ENCODE measurements at places on chromosomes 12 and 14.

DNA sequence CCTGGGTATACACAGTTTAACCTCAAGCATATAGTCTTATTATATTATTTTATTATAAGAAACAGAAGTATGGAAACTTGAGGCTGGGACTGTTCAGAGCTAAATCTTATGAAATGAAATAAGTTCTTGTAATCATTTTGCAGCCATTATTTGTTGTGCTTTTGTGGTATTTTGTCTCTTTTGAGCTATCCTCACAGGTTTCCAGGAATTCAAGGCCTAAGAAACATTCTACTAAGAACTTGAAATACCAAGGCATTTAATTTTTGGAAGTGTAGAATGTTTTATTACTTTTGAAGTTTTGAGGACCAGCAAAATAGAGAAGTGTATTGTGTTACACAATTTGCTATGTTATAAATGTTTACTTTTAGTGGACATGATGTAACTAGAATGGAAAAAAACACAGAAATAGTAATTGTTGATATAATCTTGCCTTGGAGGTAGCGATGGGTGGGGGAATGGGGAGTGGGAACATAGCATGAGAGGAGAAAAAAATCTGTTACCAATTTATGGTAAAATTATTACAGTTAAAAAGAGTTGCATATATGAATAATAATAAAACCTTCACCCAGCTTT, 81.7 kb downstream of the CRADD start:
- no peak for DNase-seq

- DNase-seq, result no peak
Measured at GRCh38 chr14:81311778-81312177, 88.3 kb downstream of the STON2 start.

DNA sequence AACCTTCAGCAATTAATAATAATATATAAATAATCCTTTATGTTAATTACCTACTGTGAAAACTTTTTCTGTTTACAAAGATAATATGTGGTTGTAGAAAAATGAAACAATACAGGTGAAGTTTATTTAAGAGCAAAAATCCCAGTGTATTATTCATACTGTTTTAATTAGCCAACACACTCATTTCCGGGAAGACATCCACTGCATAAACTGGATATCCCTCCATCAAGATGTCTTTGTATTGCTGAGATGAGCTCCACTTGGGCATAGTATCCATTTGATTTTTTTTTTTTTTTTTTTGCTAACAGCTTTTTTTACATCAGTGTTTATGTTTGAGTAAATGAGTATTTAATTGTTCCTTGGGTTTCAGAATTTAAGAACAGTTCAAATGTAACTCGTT, 13.7 kb upstream of the DERA start:
- no peak for DNase-seq

DNA sequence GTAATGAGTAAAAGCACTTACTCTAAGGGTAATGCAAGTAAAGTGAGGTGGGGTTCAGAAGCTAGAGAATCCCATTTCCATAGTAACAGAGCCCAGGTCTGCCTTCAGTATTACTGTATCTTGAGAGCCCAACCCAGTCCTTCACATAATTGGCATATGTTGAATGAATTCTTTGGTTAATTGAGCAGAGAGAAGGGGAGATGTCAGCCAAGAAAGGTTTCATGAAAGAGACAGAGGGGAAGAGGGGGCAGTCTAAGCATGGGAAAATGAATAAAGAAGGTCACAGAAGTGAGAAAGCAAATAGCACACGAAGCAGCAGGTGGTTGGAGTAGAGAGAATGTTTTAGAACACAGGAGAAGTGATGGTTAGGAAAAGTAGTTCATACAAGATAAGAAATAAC, 371.1 kb downstream of the SEC23A start:
- DNase-seq, result no peak

- DNase-seq, result no peak
Measured at GRCh38 chr12:120346681-120347080, 19.1 kb upstream of the PLA2G1B start.

DNA sequence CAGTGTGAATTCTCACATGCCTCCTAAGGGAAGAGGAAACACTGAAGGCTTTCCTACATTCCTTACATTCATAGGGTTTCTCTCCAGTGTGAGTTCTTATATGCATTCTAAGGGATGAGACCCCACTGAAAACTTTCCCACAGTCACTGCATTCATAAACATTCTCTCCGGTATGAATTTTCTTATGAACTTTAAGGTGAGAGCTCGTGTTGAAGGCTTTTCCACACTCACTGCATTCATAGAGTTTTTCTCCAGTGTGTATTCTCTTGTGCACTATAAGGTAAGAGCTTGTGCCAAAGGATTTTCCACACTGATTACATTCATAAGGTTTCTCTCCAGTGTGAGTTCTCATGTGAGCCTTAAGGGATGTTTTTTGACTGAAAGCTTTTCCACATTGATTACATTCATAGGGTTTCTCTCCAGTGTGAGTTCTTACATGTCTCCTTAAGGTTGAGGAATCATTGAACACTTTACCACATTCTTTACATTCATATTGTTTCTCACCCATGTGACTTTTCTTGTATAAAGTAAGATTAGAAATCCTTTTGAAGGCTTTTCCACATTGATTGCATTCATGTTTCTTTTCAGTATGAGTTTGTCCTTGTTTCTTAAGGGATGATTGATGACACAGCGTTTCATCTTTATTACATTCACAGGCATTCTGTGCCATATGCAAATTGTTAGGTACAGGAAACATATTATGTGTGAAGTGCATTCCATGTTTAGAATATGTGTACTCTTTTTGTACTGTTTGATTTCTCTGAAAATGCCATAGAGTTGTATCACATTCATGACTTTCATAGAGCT, 9.5 kb downstream of the ZNF891 start:
- no peak for DNase-seq

DNA sequence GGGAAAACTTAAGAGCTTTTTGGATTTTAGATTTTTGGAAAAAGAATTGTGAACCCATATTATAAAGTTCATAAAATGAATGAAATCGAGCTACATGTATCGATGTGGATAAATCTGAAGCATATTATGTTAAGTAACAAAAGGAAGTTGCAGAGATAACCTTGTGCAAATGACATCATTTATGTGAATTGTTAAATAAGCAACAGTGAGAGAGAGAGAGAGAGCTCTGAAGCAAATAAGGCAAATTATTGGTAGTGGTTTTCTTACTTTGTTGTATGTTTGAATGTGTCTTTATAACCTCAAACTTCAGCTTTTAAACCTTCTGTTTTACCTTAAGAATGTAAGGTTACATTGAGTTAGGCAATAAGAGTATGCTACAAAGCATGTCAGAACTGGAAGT, 78.8 kb downstream of the ERC1 start:
- DNase-seq, result no peak

GRCh38 chr14:102013669-102014200, 49.4 kb downstream of the DYNC1H1 start:
- no peak for DNase-seq

DNA sequence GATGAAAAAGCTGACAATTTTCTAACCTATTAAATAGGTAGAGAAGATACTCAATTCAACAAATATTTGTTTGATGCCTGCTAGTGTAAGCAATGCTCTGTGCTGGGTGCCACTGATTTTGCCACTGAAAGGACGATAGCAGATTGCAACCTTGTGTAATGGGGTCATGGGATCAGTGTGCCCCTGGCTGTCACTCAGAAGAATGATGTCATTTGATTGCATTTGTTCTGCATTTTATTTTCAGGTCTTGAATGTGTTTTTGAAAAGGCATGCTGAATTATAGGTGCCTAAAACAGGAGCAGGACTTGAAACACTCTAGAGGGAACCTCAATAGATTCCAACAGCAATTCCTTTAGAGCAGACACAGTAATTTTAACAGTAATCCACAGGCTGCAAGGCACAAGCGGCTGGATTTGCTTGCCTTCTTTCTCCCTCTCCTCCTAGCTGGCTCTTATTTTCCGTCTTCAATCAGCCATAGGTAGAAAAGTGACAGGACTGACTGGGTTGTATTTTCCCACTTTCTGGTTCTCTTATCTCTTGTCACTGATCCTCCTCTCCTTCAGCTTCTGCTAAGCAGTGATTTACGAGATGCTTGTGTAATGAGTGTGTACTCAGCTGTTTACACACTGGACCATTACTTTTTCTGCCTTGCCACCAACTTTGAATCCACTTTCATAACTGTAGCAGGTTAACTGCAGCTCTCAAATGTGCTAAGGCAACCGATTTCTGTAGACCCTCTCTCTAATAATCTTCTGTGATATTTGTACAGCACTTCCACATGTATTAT, 4.1 kb downstream of the PLXNC1 start:
- no peak for DNase-seq

DNA sequence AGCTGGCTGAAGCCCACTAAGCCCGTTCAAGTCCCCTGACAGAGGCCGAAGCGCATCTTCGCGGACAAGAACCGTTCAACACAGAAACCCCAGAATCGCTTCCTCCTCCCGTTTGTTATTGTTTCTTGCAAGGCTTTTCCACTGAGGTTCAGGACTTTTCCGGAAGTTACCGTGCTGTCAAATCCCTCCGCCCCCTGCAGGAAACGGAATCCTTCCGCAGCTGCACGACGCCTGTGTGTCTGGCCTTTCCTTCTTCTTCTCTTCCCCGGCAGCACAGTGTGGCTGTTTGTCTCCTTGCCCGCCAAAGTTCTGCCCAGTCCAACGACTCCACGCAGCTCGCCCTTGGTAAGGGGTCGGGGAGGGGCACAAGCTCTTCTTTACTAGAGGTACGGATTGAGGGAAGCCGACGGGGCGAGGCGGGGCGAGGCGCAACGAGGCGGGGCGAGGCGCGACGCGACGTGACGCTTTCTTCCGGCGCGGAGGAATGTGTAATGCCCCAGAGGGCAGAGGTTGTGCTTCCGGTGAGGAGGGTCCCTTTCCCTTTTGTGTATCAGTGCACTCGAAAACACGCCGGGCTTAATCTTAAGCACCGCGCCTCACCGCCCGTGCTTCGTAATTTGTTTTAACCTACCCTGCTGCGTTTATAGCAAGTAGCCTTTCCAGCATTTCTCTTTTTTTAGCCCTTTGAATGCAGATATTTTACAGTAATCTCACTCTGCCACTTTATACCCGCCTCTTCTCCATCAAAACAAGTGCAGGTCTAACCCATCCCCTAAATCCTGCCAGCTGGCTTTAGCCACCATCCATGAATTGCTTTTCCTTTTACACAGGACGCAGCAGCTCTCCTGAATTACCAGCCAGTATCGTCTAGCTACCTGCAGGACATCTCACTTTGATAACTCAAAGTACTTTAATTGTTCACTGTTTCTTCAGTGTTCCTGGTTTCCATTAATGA, at the start of gene KDM5A:
TSS of gene KDM5A (minus strand) at position 179 of the 955 bp plus-strand sequence. CDS start 229 bp downstream, outside the sequence.
- DNase-seq, result no peak

GRCh38 chr14:76090616-76091391, 60.9 kb upstream of the GPATCH2L start:
- DNase-seq, result no peak

DNA sequence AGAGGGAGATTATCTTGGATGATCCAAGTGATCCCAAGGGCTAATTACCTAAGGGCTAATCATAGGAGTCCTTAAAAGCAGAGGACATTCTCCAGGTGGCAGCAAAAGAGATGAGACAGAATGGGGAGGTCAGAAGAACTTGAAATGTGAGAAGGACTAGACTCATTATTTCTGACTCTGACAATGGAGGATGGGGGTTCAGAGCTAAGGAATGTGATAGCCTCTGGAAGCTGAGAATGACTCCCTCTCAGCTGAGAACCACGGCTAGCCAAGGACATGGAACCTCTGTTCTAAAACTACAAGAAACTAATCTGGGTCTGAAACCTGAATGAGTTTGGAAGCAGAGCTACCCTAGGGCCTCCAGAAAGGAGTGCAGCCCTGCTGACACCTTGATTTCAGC, 35.6 kb upstream of the ANKS1B start:
- no peak for DNase-seq

DNA sequence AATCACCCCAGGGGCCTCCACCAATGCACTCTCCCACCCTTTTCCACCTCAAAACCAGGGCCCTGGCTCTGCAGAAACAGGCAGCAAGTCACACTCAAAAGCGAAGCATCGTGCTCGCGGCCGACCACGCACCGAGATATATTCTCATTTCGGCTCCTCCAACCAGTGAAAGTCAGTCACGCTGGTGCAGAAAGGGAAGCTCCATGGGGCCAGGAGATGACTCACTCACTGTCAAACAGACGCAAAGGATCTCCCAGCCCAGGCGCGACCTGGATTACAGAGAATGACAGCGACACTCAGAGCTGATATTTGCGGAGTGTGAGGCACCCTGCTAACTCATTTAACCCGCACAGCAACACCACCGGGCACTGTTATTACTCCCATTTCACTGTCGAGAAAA, 173.6 kb downstream of the CALM1 start:
- no peak for DNase-seq

DNA sequence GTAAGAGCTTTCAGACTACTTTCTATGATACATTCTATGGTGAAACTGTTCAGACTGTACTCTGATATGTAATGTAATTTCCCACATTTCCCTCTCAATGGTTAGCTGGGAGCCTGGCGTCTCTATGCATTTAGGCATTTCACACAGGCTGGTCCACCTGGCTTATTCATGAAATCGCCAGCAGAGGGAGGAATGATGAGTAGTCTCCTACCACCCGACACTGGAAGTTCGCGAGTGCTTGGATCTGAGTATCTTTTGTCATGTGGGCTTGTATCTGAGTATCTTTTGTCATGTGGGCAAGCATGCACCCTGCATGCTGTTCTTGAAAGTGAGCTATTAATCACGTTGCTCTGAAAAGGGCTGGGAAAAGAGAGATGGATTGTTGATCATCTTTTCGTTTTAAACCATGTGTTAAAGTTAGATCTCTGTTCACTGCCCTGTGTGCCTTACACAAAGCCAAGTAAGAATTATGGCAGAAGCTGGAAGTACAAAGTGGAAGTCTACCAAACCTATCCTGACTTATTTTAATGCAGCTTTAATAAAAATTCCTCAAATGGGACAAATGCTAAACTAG, 235.0 kb downstream of the ATP23 start:
- no peak for DNase-seq

DNA sequence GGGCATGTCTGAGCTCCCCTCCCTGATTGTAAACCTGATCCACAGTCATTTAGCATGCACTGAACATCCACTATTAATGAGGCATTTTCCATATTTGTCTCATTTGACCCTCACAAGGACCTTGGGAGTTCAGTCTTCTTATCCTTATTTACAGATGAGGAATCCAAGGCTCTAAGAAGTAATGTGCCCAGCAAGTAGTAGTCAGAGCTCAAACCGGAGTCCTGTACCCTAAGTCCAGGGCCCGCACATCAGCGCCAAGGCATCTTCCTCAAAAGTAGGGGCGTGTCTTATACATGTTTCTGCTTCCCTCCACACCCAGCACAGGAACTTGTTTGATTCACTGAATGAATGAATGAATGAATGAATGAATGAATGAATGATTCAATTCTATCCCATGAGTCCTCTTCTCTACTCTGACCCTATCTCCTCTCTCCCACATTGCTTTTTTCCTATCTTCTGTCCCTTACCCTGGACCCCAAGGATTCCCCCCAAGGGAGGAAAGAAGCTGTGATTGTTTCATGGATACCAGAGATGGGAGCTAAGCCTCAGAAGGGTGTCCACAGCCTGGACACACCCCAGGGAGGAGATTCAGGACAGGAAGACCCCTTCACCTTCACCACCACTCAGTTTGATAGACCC, 21.8 kb upstream of the KRT8 start:
- no peak for DNase-seq

GRCh38 chr14:77364146-77364545, 12.7 kb downstream of the TMED8 start:
- DNase-seq, result no peak

GRCh38 chr12:49662998-49663843, 39.9 kb downstream of the PRPF40B start:
- DNase-seq, result no peak

- no peak for DNase-seq
Measured at GRCh38 chr12:19223018-19223417, 93.5 kb downstream of the PLEKHA5 start.
